Vagina (tissue), 2 donors: ENCODE measurements at places on chromosomes 16 and 17. TPM values are rescaled to one million over a fixed set of nuclear protein-coding genes. Genes with fewer than 3 reads are reported as not detected.

GRCh38 chr17:68246271-68247028 lies 1.4 kb upstream of the AMZ2 start:
- no peak for DNase-seq

DNA sequence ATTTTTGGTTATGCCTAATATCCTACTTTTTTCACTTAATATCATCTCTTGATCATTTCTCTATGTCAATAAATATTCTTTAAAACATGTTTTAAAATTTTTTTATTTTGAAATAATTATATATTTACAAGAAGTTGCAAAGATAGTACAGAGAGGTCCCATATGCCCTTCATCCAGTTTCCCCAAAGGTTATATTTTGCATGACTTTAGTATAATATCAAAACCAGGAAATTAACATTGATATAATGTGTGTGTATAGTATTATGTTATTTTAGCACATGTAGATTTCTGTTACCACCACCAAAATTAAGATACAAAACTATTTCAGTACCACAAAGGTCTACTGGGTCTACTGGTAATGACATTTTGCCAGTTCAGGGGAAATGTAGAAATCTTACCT lies 60.7 kb downstream of the EFCAB5 start:
- DNase-seq = no peak

GRCh38 chr16:2152695-2153506 lies 2.7 kb upstream of the TRAF7 start:
- no peak for DNase-seq

MYO15A gene
- 6.1 TPM for total RNA-seq

LGALS9 gene
- total RNA-seq = 34.9 TPM
